Esophagus squamous epithelium (tissue), 5 donors: ENCODE measurements at places on chromosomes 2 and 18.

DNA sequence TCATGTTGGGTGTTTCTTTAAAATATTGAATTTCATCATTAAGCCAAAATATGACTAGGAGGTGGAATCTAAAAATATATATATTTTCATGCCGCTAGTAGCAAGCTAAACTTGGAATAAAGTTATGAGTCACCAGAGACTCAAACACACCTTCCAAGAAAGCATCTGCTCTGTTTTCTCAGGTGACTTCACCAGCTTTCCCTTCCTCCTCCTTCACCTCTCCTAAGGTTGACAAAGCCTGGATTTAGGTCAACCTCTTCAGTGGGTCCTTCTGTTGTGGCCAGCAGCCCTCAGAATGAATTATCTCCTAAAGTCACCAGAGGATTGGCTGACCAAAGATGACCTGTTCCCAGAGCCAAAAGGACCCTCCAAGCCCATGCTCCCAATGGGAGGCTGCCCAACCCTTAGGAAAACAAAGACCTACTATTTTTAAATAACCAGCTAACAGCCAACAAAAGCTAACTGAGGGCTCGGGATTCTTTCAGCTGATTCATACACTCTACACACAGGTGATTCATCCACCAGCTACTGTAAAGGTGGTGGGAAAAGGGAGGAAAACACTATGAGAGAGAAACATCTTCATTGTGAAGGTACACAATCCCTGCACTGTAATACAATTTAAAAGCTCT, 113.9 kb downstream of the MYO5B start:
- H3K4me1 ChIP-seq: no peaks in the 10 kb centered on the region
- no peak overlapping the region for H3K4me3 ChIP-seq
- no peaks in the 10 kb centered on the region for H3K27me3 ChIP-seq
- DNase-seq: no peak
- H3K27ac ChIP-seq: no peak overlapping the region

GRCh38 chr2:1402064-1402463, 11.2 kb upstream of the TPO start:
- H3K27ac ChIP-seq: no peak overlapping the region
- no peak for DNase-seq
- H3K36me3 ChIP-seq: no peaks in the 10 kb centered on the region
- H3K27me3 ChIP-seq: no peaks in the 10 kb centered on the region
- no peaks in the 10 kb centered on the region for H3K4me1 ChIP-seq

GRCh38 chr2:217099561-217099960, 239.7 kb upstream of the TNP1 start:
- DNase-seq: no peak
- H3K36me3 ChIP-seq: no peaks in the 10 kb centered on the region
- H3K4me3 ChIP-seq: no peak overlapping the region
- H3K4me1 ChIP-seq: no peaks in the 10 kb centered on the region

DNA sequence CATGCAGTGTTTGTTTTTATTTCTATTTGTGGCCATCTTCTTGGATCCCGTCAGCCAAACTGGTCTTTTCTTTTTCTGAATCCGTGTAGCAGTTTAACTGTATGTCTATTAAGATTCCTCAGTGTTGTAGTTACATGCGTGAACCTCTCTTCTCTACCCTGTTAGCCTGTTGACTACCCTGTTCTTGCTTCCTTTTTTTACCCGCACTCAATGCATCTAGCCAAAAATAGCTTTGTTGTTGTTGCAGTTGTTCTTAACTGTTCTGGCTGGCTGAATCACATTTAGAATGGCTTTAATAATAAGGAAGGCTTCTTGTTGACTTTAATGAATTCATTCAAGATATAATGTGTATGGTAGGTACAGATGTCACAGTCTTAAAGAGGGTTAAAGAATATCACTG, 137.1 kb downstream of the LCLAT1 start:
- no peak overlapping the region for H3K27ac ChIP-seq
- no peaks in the 10 kb centered on the region for H3K4me1 ChIP-seq
- no peaks in the 10 kb centered on the region for H3K36me3 ChIP-seq
- no peaks in the 10 kb centered on the region for H3K27me3 ChIP-seq

GRCh38 chr2:82340578-82341053, 2036.1 kb upstream of the LRRTM1 start:
- no peak for DNase-seq
- no peak overlapping the region for H3K4me3 ChIP-seq
- H3K36me3 ChIP-seq: no peaks in the 10 kb centered on the region
- no peaks in the 10 kb centered on the region for H3K27me3 ChIP-seq
- no peaks in the 10 kb centered on the region for H3K4me1 ChIP-seq

DNA sequence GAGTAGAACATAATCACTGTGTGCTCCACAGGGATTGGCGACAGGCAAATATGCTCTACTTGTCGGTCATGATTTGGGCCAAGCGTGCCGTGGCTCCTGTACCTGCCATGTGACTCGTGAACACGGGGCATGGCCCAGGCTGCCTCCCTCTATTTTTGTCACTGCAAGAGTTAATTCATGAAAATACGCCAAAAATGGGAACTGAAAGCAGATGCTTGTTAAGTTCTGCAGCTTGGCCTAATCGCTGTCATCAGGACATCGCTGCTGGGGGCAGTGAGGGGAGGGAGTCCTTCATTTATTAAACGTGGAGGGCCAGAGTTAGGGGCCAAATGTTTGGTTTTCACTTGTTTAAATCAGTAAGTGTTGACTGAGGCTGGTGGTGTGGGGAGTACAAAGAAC, 177.8 kb downstream of the BCL2 start:
- no peak overlapping the region for H3K27ac ChIP-seq
- H3K27me3 ChIP-seq: no peaks in the 10 kb centered on the region
- no peak for DNase-seq
- no peak overlapping the region for H3K4me3 ChIP-seq
- H3K36me3 ChIP-seq: no peaks in the 10 kb centered on the region

DNA sequence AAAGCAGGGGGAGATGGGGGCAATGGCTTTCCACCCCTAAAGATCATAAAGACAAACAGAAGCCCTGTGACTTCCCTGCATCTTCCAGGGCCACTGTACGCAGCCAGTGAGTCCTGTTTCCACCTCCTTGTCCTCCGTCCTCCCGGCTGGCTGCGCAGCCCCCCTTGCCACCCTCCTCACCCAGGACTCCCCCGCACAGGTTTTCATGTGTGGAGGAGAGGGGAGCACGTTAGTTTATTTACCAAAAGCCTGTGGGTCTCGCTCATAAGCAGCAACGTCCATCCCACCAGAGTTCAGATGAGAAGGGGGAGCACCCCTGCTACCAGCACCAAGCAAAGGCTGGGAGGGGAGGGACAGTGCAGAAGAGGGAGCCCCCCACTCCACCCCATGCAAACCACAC, 11.7 kb downstream of the CYP26B1 start:
- H3K36me3 ChIP-seq: no peaks in the 10 kb centered on the region
- H3K4me3 ChIP-seq: no peak overlapping the region
- no peak overlapping the region for H3K27ac ChIP-seq
- H3K4me1 ChIP-seq: peaks cover 32% of the 10 kb centered on the region
- no peak for DNase-seq

DNA sequence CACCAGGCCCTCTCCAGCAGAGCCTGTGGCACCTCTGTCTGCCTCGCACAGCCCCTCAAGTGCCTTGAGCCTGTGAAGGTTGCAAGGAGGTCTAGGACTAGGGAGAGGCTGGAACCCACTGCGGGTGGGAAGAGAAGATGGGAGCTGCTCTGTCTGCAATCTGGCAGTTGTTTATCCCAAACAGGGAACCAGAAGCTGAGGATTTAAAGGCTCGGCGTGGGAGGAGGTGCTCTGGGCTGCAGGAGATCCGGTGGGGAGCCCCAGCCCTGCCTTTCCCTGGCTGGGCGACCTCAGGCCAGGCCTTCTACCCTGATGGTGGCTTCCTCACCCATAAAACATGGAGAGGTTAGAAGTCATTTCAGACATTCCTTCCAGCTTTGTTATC, 174.1 kb downstream of the SMAD7 start:
- H3K36me3 ChIP-seq: peaks cover 28% of the 10 kb centered on the region
- H3K4me3 ChIP-seq: no peak overlapping the region
- DNase-seq: no peak
- H3K27me3 ChIP-seq: no peaks in the 10 kb centered on the region

GRCh38 chr2:181253438-181253837, 203.7 kb upstream of the ITGA4 start:
- DNase-seq: no peak
- no peak overlapping the region for H3K4me3 ChIP-seq
- H3K27me3 ChIP-seq: no peaks in the 10 kb centered on the region
- no peaks in the 10 kb centered on the region for H3K36me3 ChIP-seq
- H3K4me1 ChIP-seq: no peaks in the 10 kb centered on the region

DNA sequence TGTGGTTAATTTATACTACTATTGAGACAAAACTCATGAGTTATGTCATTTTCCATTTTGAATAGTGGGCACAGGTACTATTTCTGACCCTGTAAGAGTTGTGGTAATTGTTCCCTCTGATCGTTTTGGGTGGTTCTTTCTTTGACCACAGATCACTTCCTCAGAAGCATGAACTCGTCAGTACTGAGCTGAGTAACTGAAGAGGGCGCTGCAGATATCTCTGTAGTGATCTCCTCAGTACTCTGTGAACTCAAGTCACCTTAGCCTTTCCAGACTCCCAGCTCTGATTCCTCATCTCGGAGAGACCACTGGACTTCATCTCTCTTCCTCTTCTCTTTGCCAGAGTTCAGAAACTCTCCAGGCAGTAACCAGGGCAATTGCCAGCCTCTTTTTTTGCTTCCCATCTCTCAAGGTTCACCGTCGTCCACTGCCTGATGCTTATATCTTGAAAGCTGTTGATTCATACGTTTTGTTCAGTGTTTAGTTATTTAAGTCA, 9.4 kb upstream of the IL1RL1 start:
- no peak overlapping the region for H3K4me3 ChIP-seq
- H3K27ac ChIP-seq: no peak overlapping the region
- no peak for DNase-seq
- peaks cover 40% of the 10 kb centered on the region for H3K27me3 ChIP-seq
